Aorta (tissue), 5 donors: ENCODE measurements at places on chromosomes 16 and 17. TPM values are rescaled to one million over a fixed set of nuclear protein-coding genes. Genes with fewer than 3 reads are reported as not detected.
A peak's percentile ranks its signal among the peaks of the same experiment; 100 is the strongest.

Gene C16orf89
- 13.3 TPM for total RNA-seq

Gene DNAI2
- total RNA-seq: not detected

Gene SMIM36
- total RNA-seq: not detected

Gene SCIMP
- total RNA-seq: 5.8 TPM

Gene CDH11
- 86.3 TPM for total RNA-seq

Gene CA4
- total RNA-seq: 1.6 TPM

DNA sequence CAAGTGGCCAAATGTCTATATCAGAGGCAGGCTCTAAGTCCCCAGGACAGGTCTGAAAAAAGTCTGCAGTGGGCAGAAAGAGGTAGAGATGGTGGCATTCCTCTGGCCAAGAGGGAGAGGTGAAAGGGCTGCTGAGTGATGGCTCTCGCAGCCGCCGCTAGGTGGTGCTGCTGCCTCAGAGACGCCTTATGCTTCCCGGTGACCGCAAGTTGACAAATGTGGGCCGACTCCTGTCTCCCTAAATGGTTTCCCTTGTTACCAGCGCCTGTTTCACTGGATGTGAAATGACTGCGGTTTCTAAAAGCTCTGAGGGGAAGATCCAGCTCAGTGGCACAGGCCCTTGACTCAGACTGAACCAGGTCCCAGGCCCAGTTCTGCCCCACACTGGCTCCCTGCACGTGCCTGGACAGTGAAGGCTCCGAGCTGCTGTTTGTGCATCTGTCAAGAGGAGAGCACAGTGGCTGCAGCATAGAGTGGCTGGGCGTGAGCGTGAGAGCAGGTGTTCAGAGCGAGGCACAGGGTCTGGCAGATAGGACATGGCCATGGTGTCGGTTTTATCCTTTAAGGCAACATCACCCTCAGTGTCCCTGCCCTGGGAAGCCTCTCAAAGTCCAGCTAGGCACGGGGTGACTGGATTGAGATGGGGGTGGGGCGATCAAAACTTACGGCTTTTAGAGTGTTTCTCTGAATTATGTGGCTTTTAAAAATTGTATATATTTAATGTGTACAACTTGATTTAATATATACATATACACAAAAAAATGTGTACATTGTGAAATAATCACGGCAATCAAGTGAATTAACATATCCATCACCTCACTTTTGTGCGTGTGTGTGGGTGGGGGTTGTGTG is 19.9 kb downstream of the CLEC16A start:
- DNase-seq: peak; percentile 96
- no peak overlapping the region for H3K27ac ChIP-seq
- H3K4me3 ChIP-seq: no peak overlapping the region
- no peaks in the 10 kb centered on the region for H3K36me3 ChIP-seq

DNA sequence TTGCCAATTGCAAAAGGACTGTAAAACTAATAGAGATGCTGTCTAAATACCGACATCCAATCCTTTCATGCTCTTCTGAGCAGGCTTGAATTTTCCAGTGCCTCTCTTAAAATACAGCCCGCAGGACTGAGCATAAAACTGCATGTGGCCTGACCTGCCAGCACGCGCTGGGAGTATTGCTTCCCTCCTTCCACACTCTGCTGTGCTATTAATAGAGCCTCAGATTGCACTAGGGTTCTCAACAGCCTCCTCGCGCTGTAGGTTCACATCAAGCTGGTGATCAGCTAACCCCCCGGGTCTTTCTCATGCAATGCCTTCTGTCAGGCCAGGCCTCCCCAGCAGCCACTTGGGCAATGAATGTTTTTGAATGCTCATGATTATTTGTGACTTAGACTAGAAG is 14.2 kb upstream of the MSI2 start:
- no peak for DNase-seq
- H3K4me1 ChIP-seq: peaks cover 3% of the 10 kb centered on the region
- H3K36me3 ChIP-seq: no peaks in the 10 kb centered on the region
- no peaks in the 10 kb centered on the region for H3K27me3 ChIP-seq

DNA sequence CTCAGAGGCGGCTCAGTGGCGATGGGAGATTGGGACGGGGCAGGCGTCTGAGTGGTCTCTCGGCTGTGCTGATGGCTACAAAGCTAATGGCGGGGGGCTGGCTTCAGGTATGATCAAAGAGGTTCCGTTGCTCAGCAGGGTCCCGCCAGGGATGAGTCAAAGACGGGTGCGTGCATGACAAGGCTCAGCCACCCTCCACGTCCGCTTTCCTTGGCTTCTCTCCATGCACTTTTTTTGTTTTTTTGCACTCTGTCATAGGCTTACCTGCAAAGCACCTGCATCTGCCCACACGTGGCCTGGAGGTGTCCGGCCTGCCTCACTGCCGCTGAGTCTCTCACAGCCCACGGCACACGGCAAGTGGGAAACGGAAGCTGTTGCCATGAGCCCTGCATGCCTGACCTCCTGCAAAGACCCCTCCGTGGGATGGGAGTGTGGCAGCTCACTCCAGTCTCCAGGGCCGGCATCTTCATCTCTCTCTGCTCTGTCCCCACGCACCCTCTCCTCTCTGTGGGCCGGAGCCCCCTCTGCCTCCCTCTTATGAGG is 85.5 kb upstream of the ZNF469 start:
- no peak overlapping the region for H3K4me3 ChIP-seq
- no peak for DNase-seq
- no peaks in the 10 kb centered on the region for H3K27me3 ChIP-seq
- H3K27ac ChIP-seq: no peak overlapping the region

GRCh38 chr17:39823407-39824054 is 40.6 kb downstream of the IKZF3 start:
- no peaks in the 10 kb centered on the region for H3K36me3 ChIP-seq
- no peak overlapping the region for H3K4me3 ChIP-seq
- no peaks in the 10 kb centered on the region for H3K4me1 ChIP-seq
- no peaks in the 10 kb centered on the region for H3K27me3 ChIP-seq
- DNase-seq: no peak

DNA sequence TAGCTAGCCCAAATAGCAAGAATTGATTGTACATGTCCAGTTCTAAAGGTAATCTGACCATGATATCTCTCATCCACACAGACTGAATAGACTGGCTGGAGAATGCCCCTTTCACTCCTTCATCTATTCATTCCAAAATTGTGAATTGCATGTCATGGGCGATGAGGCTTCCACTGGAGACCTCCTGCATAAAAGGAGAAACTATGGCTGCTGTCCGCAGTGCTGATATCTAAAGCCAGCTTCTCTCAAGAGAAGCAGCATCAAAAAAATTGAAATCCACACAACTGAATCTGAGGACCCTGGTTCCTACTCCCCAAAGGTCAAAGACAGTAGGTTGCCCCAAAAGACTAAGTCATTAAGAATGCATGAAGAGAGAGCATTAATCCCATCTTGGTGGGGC is 7.9 kb upstream of the SCNN1G start:
- H3K27ac ChIP-seq: no peak overlapping the region
- H3K27me3 ChIP-seq: no peaks in the 10 kb centered on the region
- no peak overlapping the region for H3K4me3 ChIP-seq
- H3K4me1 ChIP-seq: no peaks in the 10 kb centered on the region

DNA sequence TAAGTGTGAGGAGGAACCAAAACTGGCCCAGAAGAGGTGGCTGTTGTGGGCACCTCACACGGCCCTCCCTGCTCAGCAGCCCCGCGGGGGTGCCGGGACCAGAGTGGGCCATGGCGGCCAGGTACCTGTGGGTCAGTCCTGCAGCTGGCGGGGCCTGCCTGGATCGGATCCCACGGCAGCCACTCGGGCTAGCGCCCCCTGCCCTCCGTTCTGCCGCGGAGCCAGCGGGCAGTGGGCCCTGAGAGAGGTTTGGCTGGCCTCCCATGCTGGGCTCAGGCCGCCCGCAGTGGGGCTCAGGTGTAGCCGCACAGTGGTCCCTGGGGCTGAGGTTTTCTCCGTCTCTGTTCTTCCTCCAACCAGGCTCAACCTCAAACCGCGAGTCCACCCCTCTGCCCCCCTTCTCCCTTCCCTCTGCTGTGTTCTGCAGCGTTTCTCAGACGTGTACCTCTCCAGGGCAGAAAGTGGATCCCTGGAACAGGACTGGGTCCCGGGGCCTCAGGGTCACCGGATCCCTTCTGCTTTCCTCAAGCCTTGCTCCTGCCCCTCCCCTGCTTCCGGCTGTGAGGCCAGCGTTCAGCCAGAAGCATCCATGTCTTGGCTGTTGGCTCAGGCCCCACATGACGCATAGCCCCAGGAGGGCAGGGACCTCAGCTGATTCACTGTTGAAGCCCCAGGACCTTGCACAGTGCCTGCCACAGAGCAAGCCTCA is 28.6 kb upstream of the ITGA3 start:
- peak overlapping the region; percentile 1 for H3K4me3 ChIP-seq
- peak overlapping the region; percentile 20 for H3K27ac ChIP-seq
- no peaks in the 10 kb centered on the region for H3K27me3 ChIP-seq
- peak; percentile 97 for DNase-seq

- no peaks in the 10 kb centered on the region for H3K4me1 ChIP-seq
- no peaks in the 10 kb centered on the region for H3K27me3 ChIP-seq
- no peak overlapping the region for H3K4me3 ChIP-seq
- DNase-seq: no peak
- no peaks in the 10 kb centered on the region for H3K36me3 ChIP-seq
Observed at GRCh38 chr17:72972263-72972951, 120.1 kb downstream of the SLC39A11 start.

DNA sequence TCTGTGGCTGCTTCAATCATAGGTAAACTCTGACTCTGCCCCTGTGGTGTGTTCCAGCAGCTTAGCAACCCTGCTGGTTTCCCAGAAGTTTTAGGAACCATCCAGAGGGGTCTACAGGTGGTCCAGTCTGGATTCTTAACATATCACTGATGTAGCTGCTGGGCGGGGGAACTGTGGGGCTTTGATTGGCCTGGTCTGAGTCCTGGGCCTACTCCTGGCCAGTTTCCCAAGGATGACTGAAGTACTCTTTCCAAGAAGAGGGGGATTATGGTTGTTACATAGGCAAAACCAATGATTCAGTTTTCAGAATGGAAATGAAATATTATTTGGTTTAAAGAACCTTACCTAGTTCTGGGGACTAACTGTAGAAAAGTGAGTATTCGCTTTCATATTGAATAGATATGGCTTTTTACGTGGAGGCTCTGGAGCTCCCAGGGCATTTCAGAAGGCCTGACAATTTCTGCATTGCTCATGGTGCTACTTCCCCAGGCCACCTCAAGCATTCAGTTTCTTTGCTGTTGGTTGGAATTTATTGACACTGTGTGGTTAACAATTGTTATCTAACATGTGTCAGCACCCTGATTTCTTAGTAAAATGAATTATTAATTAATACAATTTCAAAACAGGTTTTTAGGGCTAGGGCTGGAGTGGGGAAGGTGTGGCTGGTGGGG is 38.4 kb downstream of the EPN2 start:
- H3K4me3 ChIP-seq: no peak overlapping the region
- no peaks in the 10 kb centered on the region for H3K36me3 ChIP-seq
- no peaks in the 10 kb centered on the region for H3K4me1 ChIP-seq
- H3K27ac ChIP-seq: no peak overlapping the region

GRCh38 chr16:22240023-22240710 is 34.1 kb downstream of the EEF2K start:
- no peaks in the 10 kb centered on the region for H3K27me3 ChIP-seq
- DNase-seq: no peak
- no peaks in the 10 kb centered on the region for H3K4me1 ChIP-seq
- H3K36me3 ChIP-seq: no peaks in the 10 kb centered on the region

- DNase-seq: no peak
- H3K36me3 ChIP-seq: no peaks in the 10 kb centered on the region
- H3K4me1 ChIP-seq: no peaks in the 10 kb centered on the region
- no peaks in the 10 kb centered on the region for H3K27me3 ChIP-seq
- H3K4me3 ChIP-seq: no peak overlapping the region
- H3K27ac ChIP-seq: no peak overlapping the region
Observed at GRCh38 chr16:29107299-29107698, 122.4 kb downstream of the LAT start.

- H3K4me1 ChIP-seq: no peaks in the 10 kb centered on the region
- H3K27ac ChIP-seq: no peak overlapping the region
- H3K4me3 ChIP-seq: no peak overlapping the region
- no peak for DNase-seq
Observed at GRCh38 chr16:56689171-56689570, 6.9 kb downstream of the MT1X start.

DNA sequence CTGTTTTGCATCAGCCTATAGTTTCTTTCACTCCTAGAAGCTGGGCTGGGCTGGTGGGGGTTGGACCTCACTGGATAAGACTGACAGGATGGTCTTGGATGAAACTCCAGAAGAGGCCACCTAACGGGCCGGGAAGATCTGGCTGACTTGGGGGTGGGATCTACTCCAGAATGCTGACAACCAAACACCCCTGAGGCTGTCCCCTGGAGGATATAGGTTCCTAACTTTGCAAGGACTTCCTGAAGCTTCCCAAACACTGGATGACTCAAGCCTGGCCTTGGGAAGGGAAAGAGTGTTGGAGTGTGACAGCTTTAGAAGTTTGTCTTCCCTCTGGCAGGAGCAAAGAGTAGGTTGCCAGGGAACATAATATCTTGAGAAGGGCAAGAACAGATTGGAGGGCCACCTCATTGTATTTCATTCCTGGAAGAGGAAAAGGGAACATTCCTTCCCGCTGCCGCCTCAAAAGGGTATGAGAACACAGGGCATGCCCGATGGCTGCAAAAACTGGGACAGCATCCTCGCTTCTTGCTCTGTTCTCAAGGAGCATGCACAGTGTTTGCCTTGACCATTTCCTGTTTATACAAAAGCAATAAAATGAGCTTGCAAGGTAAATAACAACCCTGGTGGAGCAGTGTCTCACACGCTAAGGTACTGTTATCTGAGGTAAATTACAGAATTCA is 6.8 kb upstream of the CYB5B start:
- no peaks in the 10 kb centered on the region for H3K4me1 ChIP-seq
- no peak for DNase-seq
- H3K27ac ChIP-seq: no peak overlapping the region
- no peaks in the 10 kb centered on the region for H3K36me3 ChIP-seq
- no peaks in the 10 kb centered on the region for H3K27me3 ChIP-seq

DNA sequence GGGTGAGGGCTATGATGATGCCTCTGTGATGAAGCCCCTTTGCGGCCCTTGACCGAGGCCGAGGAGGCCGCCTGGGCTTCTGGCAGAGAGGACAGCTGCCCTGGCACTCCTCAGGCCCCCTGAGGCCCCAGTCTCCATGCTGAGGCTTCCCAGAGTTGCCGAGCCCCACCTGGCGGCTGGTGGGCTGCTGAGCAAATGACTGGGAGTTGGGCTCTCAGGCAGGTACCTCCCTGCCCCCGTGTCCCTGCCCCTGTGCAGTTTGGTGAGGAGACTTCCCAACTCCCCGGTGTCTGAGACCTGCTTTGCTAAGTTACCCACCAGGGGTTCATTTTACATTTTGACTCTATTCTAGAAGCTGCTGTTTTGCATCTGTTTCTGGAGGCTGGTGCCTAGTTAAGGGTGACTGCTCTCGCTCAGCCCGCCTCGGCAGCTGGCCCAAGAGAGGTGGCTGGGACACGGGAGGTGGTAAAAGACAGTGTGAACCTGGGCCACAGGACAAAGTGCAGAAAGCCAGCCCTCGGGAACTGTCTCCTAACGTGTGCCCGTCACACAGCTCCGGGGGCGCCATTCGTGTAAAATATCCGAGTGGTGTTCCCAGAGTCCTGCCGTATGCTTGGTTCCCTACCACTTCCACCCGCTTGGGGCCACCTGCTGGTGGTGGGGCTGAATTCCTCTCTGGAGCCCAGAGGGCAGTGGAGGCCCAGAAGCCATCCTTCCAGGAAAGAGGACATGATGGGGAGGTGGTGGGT is 134.5 kb downstream of the RAB11FIP4 start:
- H3K27ac ChIP-seq: no peak overlapping the region
- H3K4me3 ChIP-seq: no peak overlapping the region
- no peaks in the 10 kb centered on the region for H3K27me3 ChIP-seq
- peak; percentile 65 for DNase-seq

GRCh38 chr17:74822335-74822938 is 37.2 kb downstream of the GRIN2C start:
- no peak for DNase-seq
- H3K36me3 ChIP-seq: no peaks in the 10 kb centered on the region
- H3K27ac ChIP-seq: no peak overlapping the region
- no peak overlapping the region for H3K4me3 ChIP-seq
